Trophoblast cell (in vitro differentiated cells and primary cell): ENCODE measurements at places on chromosomes 2 and 18.

- no peak for DNase-seq
These were observed 110.9 kb upstream of the PKDCC start for GRCh38 chr2:41936771-41937463.

- no peak for DNase-seq
These were observed 7.2 kb downstream of the POMC start for GRCh38 chr2:25161055-25161781.

GRCh38 chr2:72108121-72108520, 39.5 kb downstream of the CYP26B1 start:
- DNase-seq = peak; percentile 17

DNA sequence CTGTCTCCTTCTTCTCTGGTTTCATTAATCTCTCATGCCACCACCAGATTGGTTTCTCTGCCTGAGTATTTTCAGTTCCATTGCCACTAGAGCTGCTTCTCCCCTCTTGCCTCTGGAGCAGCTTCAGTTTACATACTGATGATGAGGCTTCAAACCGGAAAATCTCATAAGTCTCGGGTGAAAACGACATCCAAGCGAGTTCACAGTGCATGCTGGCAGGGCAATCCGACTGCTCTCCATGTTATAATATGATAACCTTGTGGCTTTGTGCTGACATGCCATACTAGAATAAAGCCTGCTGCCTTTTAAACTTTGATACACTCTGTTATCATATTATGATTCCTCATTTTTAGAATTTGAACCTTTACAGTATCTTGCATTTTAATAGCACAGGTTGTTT, 153.5 kb downstream of the PRPF40A start:
- DNase-seq = no peak

- no peak for DNase-seq
These were observed 38.4 kb downstream of the SLC9A2 start for GRCh38 chr2:102657770-102658169.

GRCh38 chr18:48108136-48108535, 177.7 kb upstream of the SMAD2 start:
- DNase-seq = no peak

DNA sequence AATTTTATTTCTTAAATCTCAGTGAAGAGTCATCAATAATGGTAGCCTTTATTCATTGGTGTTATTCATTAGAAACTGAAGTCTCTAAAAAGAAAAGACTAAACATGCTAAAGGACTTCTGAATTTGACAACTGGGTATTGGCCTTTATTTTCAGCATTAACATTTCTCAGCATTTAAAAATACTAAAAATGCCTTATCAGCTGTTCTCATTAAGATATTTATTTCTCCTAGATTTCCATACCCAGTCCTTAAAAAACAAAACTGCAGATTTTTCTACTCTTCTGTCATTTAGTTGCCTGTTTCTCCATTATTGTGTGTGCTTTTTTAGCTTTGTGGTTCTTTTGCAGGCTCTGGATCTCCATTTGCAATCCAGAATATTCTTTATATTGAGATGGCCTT, 31.2 kb upstream of the METAP1D start:
- DNase-seq = no peak

DNA sequence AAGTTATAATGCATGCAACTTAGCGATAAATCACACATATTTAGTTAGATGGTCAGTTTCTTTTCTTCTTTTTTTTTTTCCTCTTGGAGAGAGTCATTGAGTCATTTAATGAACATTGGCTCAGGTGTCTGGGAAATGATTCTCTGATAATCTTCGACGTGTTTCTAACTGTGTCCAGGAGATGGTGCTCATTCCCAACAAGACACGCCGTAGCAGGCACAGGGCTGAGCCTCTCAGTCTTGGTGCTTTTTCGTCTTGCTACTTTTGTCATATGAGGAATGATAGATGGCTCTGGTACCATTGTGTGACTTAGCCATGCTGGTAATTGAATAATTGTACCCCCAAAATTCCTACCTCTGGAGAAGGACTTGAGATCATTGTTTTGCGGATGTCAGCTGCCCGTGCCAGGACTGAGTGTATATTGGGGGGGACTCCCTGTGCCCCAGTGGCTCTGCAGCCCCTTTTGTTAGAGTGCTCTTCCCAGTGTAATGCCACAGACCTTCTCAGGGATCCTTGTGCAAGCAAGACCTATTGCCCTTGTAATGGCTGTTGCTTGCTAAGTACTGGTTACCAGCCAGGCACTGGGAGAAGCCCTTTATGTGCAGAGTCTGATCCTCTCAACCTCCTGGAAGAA, 107.6 kb upstream of the CYRIA start:
- DNase-seq = peak; percentile 87

GRCh38 chr2:10204326-10205161, 82.0 kb downstream of the RRM2 start:
- DNase-seq = no peak

GRCh38 chr18:21099442-21099841, 12.2 kb downstream of the ROCK1 start:
- DNase-seq = no peak

- peak; percentile 97 for DNase-seq
These were observed 100.2 kb upstream of the EPAS1 start for GRCh38 chr2:46196871-46197462.

DNA sequence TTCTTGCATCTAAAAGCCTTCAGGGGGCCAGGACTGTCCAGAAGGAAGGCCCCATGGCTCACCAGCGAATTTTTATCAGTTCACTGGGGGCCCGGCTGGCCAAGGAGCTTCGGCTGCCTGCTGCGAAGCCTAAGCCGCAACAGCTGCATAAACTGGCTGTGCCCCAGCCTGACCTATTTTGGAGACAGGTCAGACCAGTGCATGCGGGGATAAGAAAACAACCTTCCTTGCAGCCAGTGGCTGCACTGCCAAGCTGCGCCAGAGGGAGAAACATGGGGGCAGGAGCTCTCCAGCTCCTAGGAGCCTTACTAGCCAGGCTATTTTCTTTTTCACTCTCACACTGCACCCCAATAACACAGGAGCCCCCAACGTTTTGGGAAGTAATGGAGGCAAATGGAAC, 15.2 kb downstream of the PAX3 start:
- DNase-seq = no peak

DNA sequence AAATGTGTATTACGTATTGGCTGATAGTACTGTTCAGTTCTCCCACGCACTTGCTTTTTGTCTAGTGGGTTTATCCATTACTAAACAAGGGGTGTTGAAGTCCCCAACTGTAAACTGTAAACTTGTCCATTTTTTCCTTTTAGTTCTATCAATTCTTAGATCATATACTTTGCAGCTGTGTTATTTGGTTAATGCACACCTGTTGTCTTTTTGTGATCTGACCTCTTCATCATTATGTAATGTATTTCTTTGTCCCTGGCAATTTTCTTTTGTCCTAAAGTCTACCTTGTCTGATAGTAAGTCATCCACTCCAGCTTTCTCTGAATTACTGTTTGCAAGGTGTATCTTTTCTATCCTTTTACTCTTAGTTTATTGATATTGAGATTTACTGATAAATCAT, 21.9 kb downstream of the MCEE start:
- no peak for DNase-seq

DNA sequence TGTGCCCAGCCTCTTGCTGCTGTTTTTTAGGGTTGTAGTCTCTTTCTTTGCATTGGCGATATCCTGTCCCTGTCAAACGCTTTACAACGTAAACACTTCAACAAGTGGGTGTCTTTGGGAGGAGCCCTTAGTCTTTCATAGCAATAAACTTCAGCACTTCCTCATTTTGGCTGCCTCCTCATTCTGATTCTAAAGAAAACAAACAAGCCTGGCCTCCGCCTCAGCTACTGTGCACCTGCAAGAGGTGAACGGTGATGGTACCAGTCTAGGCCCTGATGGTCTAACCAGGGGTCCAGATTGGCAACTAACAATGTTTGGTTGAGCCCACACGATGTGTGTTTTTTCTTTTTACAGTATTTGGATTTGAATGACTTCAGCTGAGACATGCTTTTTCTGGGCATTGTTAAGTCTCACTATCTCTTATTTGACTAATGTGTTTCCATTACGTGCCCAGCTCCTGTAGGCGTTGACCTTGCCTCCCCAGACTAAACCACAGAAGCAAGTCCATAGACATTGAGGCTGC, 53.2 kb upstream of the CUL3 start:
- no peak for DNase-seq

DNA sequence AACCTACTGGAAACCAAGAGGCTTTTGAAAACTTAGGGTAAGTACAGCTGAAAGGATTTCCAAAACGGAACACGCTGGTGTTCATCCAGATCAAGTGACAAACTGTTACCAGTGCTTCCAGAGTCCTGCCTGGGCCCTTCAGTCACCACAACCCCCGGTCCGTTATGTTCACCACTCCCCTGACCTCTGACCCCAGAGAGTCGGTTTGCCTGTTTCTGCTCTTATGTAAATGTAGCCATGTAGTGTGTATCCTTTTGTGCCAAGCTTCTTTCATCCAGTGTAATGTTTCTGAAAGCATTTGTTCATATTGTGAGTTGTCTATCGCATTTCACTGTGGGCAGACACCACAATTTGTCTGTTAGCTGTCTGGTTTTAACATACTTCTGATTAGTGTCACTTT, 217.5 kb downstream of the NCK2 start:
- no peak for DNase-seq

GRCh38 chr18:809985-810642, 1.9 kb downstream of the YES1 start:
- DNase-seq = no peak

GRCh38 chr2:203870481-203870880, 2.9 kb downstream of the CTLA4 start:
- no peak for DNase-seq

DNA sequence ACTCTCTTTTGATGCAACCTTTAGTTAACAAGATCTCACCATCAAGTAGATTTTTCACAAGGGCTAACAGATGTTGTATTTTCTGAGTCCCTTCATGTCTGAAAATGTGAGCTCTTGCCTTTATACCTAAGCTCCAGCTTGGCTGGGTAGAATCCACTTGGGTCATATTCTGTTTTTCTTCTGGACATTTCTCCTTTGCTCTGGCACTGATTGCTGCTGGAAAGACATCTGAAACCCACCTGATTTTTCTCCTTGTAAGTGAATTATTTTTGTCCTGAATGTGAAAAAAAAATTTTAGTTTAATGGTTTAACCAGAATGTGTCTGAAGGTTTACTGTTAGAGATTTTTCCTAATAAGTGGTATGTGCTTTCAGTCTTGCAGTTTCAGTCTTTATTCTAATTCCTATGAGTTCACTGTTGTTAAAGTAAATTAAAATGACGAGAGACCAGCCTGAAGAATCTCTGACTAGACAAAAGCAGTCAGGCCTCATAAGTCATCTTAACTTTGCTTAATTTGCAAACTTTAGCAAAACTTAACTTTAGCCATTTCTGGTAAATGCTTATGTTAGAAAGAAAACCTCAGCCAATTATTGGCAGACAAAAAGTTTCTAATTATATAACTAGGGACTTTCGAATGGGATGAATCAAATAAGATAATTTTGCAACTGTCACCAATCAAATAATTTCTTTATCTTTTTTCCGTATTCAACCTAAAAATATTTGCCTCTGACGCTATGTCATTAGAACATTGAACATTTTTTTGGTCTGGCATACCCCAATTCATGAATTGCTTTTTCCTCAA, 70.8 kb downstream of the ACAA2 start:
- DNase-seq = no peak

DNA sequence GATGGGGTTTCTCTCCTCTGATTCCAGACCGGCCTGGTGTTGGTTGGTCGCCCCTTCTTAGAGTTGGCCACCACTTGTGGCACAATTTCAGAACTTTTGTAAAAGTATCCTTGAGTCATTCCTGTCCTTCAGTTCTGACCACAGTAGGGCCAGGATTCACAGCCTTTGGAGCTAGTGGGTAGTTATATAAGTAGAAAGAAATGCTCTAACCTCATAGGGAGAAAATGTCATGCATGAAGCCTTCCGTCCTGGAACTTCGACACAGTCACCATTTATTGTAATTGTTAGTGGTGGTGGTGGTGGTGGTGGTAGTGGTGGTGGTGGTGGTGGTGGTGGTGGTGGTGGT, 65.4 kb downstream of the EPAS1 start:
- peak; percentile 62 for DNase-seq

- DNase-seq = no peak
These were observed 100.2 kb downstream of the STK39 start for GRCh38 chr2:168146892-168147810.

DNA sequence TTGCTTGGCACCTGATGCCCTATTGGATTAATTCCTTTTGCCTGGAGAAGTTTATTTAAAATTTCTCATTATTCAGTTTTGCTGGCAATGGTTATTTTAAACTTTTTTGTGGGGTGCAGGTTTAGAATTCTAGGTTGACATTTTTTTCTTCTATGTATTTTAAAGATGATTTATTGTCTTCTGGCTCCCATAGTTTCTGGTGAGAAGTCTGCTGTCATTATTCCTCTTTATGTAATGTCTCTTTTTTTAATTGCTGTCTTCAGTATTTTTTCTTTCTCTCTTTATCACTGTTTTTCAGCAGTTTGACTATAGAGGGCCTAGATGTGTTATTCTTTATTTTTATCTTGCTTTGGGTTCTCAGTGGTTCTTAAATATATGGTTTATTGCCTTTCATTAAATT, 182.2 kb upstream of the STON1 start:
- no peak for DNase-seq

DNA sequence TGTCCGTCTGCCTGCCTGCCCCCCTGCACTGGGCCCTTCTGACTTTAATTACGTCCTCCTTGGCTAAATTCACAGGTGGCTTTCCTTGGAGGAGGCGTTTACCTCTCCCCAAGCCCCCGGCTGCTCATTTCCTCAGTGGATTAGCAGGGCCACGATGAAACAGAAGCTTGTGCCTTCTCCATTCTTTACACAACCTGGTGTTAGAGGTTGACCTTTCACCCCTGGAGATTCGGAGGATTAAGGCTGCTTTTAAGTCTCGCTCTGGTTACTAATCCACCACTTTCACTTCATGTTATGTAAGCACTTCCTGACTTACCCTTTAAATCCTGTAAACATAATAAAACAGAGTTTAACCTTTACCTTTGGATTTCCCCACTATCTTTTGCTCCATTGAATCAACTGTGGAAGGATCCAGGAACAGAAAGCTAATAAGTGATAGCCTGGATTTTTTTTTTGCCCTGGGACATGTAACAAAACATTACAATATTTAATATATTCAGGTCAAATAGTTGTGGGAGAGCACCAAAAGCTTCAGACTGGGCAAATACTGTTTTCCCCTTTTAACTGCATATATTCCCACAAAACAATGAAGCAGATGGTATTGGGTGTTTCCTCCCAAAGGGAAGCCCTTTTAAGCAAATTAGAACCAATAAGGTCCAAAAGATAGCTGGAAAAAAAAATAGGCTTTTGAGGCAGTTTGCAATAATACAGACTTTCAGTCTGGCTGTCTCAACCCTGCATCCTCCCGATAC, 370.2 kb downstream of the EN1 start:
- DNase-seq = no peak

GRCh38 chr18:76521417-76522121, 26.5 kb upstream of the ZNF516 start:
- no peak for DNase-seq
